ENCODE measurements at places on chromosomes 5 and 9.

DNA sequence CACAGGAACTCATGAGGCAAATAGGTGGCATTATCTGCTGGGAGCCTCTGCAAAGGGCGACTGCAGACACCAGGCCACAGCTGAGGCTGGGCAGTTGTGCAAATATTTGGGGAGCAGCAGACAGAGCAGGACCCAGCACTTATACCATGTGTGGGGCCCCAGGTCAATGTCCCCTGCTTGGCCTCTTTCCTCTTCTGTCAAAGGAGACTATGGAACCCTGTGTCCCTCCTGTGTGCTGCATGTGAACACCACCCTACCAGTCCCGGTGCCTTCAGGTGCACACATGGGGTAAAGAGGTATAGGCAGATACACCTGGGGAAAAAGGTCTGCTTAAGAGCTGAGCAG lies 50.8 kb downstream of the ROR2 start:
- DNase-seq: no peak

GRCh38 chr5:179620703-179621350 lies 2.6 kb downstream of the HNRNPH1 start:
- DNase-seq: no peak

DNA sequence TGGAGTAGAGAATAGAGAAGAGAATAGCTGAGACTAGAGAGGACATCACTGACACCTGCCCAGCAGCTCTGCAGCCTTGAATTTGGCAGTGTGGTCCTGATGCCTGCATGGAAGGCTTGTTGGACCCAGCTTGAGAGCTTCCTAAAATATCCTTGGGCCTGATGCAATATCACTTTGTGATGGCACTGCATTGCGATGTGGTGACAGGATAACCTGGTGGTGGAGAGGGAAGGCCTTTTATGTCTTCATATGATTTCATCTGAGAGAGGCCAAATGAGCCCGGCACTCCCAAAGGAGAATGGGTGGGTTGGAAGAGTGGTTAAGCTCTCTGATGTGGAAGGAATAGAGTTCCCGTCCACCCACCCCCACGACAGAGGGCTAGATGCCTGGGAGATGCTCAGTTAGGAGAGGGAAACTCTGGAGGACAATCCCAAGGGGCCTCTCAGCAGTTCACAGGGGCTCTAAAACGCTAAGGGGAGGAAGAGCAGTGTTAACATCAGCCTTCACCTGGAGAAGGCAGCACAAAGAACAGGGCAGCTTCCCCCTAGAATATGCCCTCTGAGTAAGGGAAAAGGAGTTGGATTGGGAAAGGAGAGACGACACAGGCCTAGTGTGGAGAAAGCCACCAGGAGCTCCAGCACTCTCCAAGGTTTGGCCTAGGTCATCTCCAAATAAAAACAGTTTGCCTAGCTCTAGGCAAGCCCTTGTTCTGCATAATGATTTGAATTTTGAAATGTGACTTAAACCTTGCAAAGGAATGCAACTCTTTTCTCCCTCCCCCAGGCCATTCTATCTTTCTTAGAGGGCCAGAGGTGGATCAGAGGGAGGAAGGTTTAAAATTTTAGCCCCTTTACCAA lies 99.8 kb upstream of the SSBP2 start:
- no peak for DNase-seq

DNA sequence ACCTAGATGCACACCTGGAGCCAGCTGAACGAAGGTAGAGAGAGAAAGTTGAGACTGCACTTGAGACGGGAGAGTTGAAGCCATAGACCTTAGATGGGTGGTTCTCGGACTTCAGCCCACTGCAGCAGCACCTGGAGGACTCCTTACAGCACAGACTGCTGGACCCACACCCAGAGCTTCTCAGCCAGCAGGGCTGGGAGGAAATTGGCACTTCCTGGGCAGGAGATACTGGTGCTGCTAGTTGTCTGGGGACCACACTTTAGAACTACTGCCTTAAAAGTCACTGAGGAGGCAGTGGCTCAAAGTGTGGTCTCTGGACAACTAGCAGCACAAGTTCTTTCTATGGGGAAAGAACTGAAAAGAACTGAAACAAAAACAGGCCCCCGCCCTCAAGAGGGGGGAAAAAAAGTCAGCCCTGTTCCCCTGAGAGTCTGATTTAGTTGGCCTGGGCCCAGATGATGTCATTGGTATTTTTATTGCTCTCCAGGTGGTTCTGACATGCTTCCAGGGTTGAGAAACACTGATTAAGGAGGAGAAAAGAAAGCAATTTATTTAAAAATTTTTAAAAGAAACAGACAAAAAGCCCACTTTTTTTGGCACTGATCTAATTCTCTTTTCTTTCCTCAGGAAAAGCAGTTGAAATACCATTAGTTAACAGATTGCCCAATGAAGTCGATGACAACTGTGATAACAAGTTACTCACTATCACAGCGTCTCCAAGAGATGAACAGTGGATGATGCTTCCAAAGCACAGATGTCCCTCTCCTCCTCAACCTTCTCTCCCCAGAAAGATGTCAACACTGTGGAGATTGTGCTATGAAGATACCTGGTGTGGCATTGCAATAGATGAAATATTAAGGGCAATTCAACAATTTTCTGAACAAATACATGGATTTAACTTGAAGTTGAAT lies 73.6 kb upstream of the ADAMTS16 start:
- DNase-seq: no peak

DNA sequence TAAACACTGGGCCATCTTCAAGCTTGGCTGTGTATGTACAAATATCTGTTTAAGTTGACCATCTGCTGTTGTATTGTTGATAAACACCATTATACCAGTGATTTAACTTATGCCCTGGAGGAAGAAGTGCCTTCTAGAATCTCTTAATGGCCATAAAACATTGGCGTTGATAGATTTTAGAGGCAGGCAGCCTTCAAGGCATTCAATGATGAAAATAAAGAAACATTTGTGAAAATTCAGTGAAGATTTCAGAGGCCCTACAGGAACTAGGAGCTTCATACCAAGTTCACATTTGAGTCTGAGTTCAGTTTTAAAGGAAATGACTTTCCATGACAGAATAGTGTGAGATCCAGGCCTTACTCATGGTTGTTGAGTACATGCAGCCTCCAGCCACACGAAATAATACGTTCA lies 52.2 kb downstream of the MAP1B start:
- no peak for DNase-seq

DNA sequence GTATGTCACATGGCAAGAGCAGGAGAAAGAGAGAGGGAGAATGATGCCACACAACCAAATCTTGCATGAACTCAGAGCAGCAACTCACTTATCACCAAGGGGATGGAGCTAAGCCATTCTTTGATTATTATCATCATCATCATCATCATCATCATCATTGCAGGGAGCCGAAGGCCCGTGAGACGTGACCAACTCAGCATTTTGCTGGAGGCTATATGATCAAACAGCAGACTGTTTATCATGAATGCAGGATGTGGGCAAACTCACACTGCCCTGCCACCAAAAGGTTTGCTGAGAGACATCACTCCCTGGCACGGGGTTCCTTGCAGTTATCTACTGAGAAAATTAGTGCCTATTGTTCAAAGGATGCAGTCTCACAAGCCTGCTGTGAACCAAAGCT lies 8.6 kb upstream of the ZNF169 start:
- no peak for DNase-seq

DNA sequence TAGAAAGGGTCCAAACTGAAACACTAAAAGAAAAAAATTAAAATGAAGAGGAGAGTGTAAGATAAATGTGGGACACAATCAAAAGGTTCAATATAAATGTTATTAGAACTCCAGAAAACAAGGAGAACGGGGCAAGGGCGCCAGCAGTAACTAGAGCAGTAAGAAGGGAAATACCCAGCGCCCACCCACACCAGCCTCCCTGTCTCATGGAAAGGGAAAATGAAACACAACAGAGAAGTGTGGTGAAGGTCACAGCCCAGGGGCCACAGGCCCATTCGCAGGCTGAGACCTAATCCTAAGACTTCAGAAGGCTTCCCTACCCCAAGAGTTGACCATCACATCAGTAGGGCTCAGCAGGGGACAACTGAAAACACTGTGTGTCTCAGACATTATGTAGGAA lies 45.8 kb upstream of the CLK4 start:
- DNase-seq: no peak

DNA sequence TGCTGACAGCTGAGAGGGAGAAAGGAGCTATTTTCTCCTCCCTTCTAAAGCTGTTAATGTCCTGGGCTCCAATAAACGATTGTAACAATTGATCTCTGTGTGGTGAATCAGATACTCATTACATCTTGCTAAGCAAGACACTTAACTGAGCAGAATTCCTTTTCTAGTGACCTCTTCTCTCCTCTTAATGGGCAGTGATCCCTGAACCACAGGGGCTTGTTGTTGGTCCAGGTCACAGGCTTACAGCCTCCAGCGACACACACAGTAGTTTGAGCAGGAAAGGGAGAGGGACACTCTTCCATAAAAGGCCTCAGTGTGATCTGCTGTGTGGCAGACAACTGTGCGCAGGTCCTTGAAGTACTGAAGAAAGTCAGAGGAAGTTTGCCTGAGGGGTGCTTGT lies 58.5 kb upstream of the MYO10 start:
- no peak for DNase-seq

- DNase-seq: no peak
These were observed 149.7 kb upstream of the IER5L start for GRCh38 chr9:129327552-129328328.

DNA sequence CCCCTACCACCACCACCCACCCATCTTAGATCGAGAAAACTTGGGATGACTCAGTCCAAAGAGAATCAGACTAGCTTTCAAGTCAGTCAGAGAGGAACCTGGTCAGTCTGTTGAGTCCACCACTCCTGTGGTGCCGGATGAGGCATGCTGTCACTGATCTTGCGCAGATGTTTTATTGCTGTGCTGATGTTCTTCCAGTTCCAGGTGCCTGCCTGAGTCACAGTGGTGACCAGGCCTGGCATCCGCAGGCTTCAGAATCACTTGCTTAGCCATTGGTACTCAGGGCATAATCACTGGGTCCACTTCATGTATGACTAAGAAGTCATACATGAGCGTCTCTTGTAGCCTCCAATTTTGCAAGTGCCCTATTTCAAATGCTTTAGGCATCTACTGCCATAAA lies 114.1 kb downstream of the MUSK start:
- DNase-seq: no peak

DNA sequence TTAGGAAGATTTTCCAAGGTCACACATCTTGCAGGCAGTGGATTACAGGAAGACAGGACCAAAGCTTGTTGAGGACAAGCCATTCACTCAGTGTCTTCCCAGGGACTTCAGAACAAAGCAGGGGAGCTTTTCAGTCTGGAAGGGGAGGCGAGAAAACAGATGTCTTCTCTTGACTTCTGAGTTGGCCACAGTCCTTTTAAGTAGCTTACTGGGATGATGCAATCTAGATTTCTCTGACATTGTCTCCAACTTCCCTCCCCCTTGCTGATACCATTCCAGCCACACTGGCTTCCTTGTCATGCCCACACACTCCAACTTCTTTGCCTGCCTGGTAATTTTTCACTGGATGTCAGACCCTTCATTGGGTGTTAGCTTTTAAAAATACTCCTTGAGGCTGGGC lies 174.2 kb upstream of the TBC1D2 start:
- no peak for DNase-seq

DNA sequence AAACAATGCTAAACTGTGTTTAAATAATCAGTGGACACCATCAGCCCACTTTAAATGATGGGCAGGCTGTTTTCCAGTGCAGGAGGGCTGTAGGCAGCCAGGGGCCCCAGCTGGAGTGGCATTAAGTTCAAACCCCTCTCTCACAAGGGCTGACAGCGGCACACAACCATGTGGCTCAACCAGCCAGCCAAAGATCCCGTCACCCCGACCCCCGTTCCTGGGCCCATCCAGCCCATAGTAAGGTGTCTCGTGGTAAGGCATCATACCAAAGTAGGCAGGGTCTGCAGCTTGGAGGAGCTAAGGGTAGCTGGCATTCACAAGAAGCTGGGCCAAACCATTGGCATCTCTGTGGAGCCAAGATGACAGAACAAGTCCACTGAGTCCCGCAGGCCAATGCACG lies 24.9 kb downstream of the BTNL9 start:
- DNase-seq: no peak
